ENCODE measurements at places on chromosomes 7 and 10. TPM values are rescaled to one million over a fixed set of nuclear protein-coding genes. Genes with fewer than 3 reads are reported as not detected.

Gene UPK3B
- 24.1 TPM for total RNA-seq

Gene IFIT5
- 2.5 TPM for total RNA-seq

Gene RBP3
- not detected for total RNA-seq

- DNase-seq = no peak
These were observed 137.6 kb downstream of the ADAM12 start for GRCh38 chr10:126250527-126251310.

- DNase-seq = no peak
These were observed 20.9 kb upstream of the KLF6 start for GRCh38 chr10:3805791-3806461.

GRCh38 chr10:113732966-113733365 lies 18.5 kb upstream of the PLEKHS1 start:
- no peak for DNase-seq

All from G401 (cell line).